Activated naive CD8-positive, alpha-beta T cell treated with anti-CD3 and anti-CD28 coated beads for 36 hours (primary cell): ENCODE measurements at places on chromosomes 7 and 10. TPM values are rescaled to one million over a fixed set of nuclear protein-coding genes. Genes with fewer than 3 reads are reported as not detected.

GRCh38 chr10:13001041-13001886 lies at the start of gene CCDC3:
TSS of gene CCDC3 (minus strand) at chr10:13001713. CDS start at chr10:13001570, 143 bp downstream.
- no peaks in the 10 kb centered on the region for H3K4me1 ChIP-seq
- peak; percentile 35 for DNase-seq
- peak within 1 kb of the TSS; percentile 68 for H3K4me3 ChIP-seq
- H3K36me3 ChIP-seq = no peaks in the 10 kb centered on the region
- H3K27me3 ChIP-seq = peaks cover 52% of the 10 kb centered on the region
- no peak within 1 kb of the TSS for H3K27ac ChIP-seq

GRCh38 chr10:124266468-124267230 lies 152.1 kb downstream of the OAT start:
- H3K27me3 ChIP-seq = no peaks in the 10 kb centered on the region
- DNase-seq = no peak
- H3K4me1 ChIP-seq = no peaks in the 10 kb centered on the region
- no peaks in the 10 kb centered on the region for H3K36me3 ChIP-seq
- no peak overlapping the region for H3K27ac ChIP-seq

GRCh38 chr7:133050200-133050995 lies 31.5 kb downstream of the CHCHD3 start:
- H3K4me1 ChIP-seq = peaks cover 24% of the 10 kb centered on the region
- DNase-seq = no peak
- no peak overlapping the region for H3K4me3 ChIP-seq
- peaks cover 26% of the 10 kb centered on the region for H3K36me3 ChIP-seq
- H3K27me3 ChIP-seq = no peaks in the 10 kb centered on the region

DNA sequence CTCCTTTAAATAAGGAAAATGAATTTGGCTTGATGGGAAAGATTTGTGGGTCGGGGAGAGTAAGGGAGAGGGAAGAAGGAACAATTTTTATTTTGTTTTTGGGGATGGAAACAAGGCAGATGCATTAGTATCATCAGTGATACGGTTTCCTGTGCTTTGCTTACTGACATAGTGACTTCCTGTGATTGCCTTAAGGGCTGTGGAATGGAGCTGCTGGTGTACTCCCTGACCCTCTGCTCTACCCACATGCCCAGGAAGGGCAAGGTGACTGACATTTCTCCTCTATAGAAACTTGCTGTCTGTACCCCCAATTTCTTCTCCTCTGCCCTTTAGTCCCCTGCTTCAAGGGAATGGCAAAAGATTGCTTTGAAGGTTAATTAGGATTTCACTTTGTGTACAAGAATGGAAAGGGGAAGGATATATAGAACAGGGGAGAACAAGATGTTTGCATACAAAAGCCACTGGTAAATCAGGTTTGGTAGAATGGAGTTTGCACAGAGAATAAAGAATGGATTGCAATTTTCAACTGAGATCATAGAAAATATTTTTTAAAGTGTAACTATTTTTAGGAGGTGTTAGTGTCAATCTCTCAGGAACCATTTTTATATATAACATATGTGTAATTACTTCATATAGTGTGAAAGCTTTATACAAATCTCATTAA lies 129.0 kb upstream of the AGR3 start:
- no peak for DNase-seq
- H3K4me1 ChIP-seq = peaks cover 11% of the 10 kb centered on the region
- no peaks in the 10 kb centered on the region for H3K36me3 ChIP-seq
- no peak overlapping the region for H3K4me3 ChIP-seq
- no peak overlapping the region for H3K27ac ChIP-seq
- H3K27me3 ChIP-seq = no peaks in the 10 kb centered on the region

DNA sequence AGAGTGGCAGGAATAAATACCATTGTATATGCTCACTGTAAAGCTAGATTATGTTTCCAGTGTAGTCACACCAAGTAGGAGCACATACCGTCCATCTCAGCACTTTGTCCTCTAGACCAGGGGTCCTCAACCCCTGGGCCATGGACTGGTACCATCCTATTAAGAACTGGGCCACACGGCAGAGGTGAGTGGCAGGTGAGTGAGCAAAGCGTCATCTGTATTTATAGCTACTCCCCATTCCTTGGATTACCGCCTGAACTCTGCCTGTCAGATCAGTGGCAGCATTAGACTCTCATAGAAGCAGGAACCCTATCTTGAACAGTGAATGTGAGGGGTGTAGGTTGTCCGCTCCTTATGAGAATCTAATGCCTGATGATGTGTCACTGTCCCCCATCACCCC lies 735.3 kb downstream of the MAGI2 start:
- H3K27ac ChIP-seq = no peak overlapping the region
- H3K36me3 ChIP-seq = no peaks in the 10 kb centered on the region
- no peaks in the 10 kb centered on the region for H3K4me1 ChIP-seq
- no peak overlapping the region for H3K4me3 ChIP-seq
- DNase-seq = no peak

DNA sequence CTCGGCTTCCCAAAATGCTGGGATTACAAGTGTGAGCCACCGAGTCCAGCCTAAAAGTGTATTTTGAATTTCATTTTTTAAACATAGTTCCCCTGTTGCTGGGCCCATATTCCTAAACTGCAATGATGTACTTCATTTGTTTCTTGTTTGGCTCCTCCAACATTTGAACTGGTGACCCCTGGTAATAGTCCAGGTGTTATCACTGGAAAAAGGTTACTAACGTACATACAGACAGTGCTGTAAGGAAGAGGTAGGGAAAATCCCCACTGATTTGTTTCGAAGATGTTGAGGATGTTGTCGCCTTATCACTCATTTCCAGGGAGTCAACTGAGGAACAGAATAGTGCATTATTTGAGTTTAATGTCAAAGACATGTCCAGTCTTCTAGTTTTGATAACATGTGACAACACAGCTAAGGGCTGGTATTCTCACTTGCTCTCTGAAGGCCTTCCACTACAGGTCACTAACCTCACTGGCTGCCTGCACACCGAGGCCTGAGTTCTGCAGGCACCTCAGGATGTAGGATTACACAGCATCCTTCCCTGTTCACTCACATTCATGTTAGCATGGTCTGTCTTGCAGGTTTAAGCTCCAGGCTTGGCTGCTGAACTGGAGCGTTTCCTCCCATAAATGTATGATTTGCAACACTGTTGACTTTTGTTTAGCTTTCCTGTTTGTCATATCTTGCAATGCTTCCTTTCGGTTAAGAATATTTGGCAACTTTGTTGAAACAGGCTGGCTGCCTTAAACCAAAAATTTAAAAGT lies 362.8 kb downstream of the INHBA start:
- H3K4me3 ChIP-seq = no peak overlapping the region
- peaks cover 4% of the 10 kb centered on the region for H3K27me3 ChIP-seq
- no peak overlapping the region for H3K27ac ChIP-seq
- no peak for DNase-seq
- H3K36me3 ChIP-seq = no peaks in the 10 kb centered on the region

DNA sequence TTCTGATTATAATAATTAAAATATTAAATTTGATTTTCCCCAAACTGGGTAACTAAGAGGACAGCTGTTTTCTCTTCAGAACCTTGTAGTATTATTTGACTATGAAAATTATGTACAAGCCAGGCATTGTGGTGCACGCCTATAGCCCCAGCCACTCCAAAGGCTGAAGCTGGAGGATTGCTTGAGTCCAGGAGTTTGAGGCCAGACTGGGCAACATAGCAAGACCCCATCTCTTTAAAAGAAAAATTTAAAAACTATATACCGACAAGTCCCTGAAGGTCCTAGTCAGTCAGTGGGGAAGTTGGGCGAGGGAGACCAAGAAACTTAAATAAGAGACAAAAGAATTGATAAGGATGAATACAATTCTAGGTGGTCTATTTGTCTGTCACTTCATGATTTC lies 27.1 kb upstream of the UBE2D1 start:
- H3K27me3 ChIP-seq = peaks cover 30% of the 10 kb centered on the region
- no peaks in the 10 kb centered on the region for H3K36me3 ChIP-seq
- H3K27ac ChIP-seq = no peak overlapping the region
- DNase-seq = no peak
- no peaks in the 10 kb centered on the region for H3K4me1 ChIP-seq
- no peak overlapping the region for H3K4me3 ChIP-seq

DNA sequence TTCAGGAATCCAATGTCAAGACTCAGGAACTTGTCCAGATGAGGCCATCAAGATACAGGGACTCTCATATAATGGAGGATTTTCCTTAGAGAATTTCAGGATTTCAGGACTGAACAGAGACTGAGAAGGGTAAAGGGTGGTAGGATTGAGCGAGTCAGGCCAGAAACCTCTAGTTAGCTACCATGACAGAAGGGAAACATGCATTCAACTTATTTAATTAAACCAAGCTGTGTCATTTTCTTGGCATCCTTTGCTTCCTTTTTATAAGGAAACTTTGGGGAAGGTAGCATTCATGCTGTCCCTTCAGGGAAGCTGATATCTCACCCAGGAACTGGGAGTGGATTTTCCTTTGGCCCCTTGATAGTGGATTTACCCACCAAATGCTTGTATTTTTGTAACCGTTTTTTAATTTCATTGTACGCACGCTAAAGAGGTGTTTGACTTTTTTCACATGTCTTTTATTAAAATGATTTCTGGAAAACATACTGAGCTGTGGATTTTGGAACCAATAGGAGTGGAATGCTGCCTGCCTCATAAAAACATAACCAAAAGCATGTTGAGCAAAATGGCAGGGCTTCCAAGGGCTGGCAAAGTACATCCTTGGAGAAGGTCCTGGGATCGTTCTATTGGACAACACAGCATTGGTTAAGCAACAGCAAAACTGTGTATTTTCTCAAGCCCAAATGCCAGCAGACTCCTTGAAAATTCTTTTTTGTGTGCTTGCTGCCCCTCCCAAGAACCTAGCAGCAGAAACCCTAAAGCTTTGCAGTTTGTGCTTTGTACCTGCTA lies 104.5 kb downstream of the CXCL12 start:
- no peak for DNase-seq
- H3K4me3 ChIP-seq = no peak overlapping the region
- no peaks in the 10 kb centered on the region for H3K4me1 ChIP-seq
- H3K36me3 ChIP-seq = no peaks in the 10 kb centered on the region
- no peak overlapping the region for H3K27ac ChIP-seq
- peaks cover 11% of the 10 kb centered on the region for H3K27me3 ChIP-seq

GRCh38 chr7:159051916-159052315 lies 92.8 kb downstream of the VIPR2 start:
- H3K4me3 ChIP-seq = no peak overlapping the region
- H3K36me3 ChIP-seq = no peaks in the 10 kb centered on the region
- H3K27ac ChIP-seq = no peak overlapping the region

- H3K4me3 ChIP-seq = no peak overlapping the region
- no peak for DNase-seq
- H3K4me1 ChIP-seq = peaks cover 14% of the 10 kb centered on the region
- H3K27me3 ChIP-seq = no peaks in the 10 kb centered on the region
- no peaks in the 10 kb centered on the region for H3K36me3 ChIP-seq
Observed at GRCh38 chr10:114810926-114811325, 10.7 kb upstream of the FHIP2A start.

GRCh38 chr10:57186201-57186600 lies 825.1 kb upstream of the ZWINT start:
- no peak overlapping the region for H3K4me3 ChIP-seq
- H3K4me1 ChIP-seq = no peaks in the 10 kb centered on the region
- no peaks in the 10 kb centered on the region for H3K27me3 ChIP-seq
- DNase-seq = no peak
- H3K27ac ChIP-seq = no peak overlapping the region

DNA sequence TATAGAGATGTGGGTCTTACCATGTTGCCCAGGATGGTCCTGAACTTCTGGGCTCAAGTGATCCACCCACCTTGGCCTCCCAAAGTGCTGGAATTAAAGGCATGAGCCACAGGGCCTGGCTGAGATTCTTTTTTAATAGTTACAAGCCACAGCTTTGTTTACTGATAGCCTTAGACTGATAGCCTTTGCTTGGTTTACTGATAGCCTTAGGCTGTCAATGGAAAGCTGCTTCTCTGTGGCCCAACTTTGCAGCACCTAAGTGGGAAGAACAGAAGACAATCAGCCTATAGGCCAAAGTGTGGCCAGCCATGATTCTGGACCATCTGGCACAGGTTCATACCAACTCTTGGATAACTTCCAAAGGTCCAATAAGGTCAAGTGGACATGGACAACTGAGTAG lies 24.1 kb upstream of the CDCA7L start:
- peaks cover 9% of the 10 kb centered on the region for H3K4me1 ChIP-seq
- H3K27ac ChIP-seq = no peak overlapping the region
- H3K4me3 ChIP-seq = no peak overlapping the region
- no peaks in the 10 kb centered on the region for H3K27me3 ChIP-seq
- no peaks in the 10 kb centered on the region for H3K36me3 ChIP-seq

GRCh38 chr7:22386206-22386858 lies 29.4 kb upstream of the RAPGEF5 start:
- H3K4me1 ChIP-seq = no peaks in the 10 kb centered on the region
- peaks cover 6% of the 10 kb centered on the region for H3K27me3 ChIP-seq
- no peak for DNase-seq
- H3K4me3 ChIP-seq = no peak overlapping the region
- no peaks in the 10 kb centered on the region for H3K36me3 ChIP-seq
- H3K27ac ChIP-seq = no peak overlapping the region

DNA sequence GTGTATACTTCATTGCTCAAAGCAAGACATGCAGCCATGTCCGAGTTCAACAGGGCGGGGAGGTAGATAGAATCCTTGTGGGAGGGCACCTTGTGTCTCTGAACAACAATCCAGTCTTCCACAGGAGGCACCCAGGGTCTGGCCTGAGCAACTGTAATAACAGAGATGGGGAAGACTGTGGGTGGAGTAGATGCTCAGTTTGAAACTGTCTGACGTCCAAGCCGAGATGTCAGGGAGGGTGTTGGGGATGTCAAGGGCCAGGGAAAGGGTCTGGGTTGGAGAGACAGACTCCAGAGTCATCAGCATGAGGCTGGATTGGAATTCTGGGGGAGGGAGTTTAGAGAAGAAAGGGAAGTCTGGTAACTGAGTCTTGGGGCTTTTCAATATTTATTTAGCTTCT lies 88.0 kb downstream of the FANK1 start:
- no peak for DNase-seq
- no peak overlapping the region for H3K27ac ChIP-seq
- no peak overlapping the region for H3K4me3 ChIP-seq
- H3K36me3 ChIP-seq = no peaks in the 10 kb centered on the region

- H3K36me3 ChIP-seq = no peaks in the 10 kb centered on the region
- peaks cover 31% of the 10 kb centered on the region for H3K27me3 ChIP-seq
- H3K4me3 ChIP-seq = peak overlapping the region; percentile 3
- no peak for DNase-seq
- H3K27ac ChIP-seq = no peak overlapping the region
- H3K4me1 ChIP-seq = peaks cover 9% of the 10 kb centered on the region
Observed at GRCh38 chr7:47253650-47254080, 328.2 kb downstream of the TNS3 start.

GRCh38 chr10:113965683-113966082 lies 78.0 kb upstream of the ADRB1 start:
- no peak overlapping the region for H3K4me3 ChIP-seq
- peaks cover 11% of the 10 kb centered on the region for H3K36me3 ChIP-seq
- no peak overlapping the region for H3K27ac ChIP-seq
- no peak for DNase-seq
- H3K27me3 ChIP-seq = peaks cover 11% of the 10 kb centered on the region
- H3K4me1 ChIP-seq = peaks cover 15% of the 10 kb centered on the region

GRCh38 chr10:118867768-118868167 lies 113.0 kb upstream of the CACUL1 start:
- no peak for DNase-seq
- no peak overlapping the region for H3K4me3 ChIP-seq
- H3K27me3 ChIP-seq = peaks cover 7% of the 10 kb centered on the region
- no peak overlapping the region for H3K27ac ChIP-seq
- no peaks in the 10 kb centered on the region for H3K36me3 ChIP-seq

MYO3A gene
- not detected for total RNA-seq

RSU1 gene
- total RNA-seq = 56.7 TPM

SLC13A4 gene
- total RNA-seq = not detected

FHIP2A gene
- total RNA-seq = 14.7 TPM

C10orf143 gene
- total RNA-seq = 3.3 TPM

CDH23 gene
- total RNA-seq = 1.4 TPM

ATP6V0A4 gene
- not detected for total RNA-seq

TRIM73 gene
- 1.1 TPM for total RNA-seq

EPHA1 gene
- total RNA-seq = 2.3 TPM
